ENCODE measurements at places on chromosomes 7 and 10. TPM values are rescaled to one million over a fixed set of nuclear protein-coding genes. Genes with fewer than 3 reads are reported as not detected.

- DNase-seq, result no peak
These were observed 116.5 kb downstream of the MARCHF5 start for GRCh38 chr10:92407305-92408016.

DNA sequence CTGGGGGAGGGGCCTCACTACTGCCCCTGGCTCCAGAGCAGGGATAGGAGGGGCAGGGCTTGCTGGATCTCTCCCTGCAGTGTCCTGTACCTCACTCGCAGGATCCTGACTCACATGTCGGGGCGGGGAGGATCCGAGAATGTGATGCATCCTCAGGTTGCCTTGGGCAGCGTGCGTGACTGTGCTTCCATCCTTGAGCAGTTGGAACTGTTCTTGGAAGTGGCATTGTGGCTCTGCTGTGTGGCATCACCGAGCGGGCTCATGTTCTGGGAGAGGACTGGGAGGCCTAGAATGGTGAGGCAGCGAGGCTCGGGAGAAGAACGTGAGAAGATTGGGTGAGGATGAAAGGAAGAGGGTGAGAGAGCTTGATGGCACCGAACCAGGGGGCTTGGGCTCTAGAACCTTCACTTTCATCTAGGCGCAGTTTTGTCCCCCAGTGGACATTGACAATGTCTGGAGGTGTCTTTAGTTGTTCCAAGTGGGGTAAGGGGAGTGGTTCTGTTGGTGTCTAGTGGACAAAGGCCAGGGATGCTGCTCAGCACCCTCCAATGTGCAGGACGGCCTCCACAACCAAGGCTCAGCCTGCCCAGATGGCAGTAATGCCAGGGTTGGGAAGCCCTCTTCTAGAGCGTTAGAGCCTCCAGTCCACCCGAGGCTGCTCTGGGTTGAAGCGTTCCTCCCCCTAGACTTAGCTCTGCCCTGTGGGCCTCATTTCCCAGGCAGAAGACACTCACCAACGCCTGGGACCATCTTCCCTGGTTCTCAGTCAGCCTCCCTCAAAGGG is 8.4 kb downstream of the RARRES2 start:
- no peak for DNase-seq

ERVW-1 gene
- not detected for total RNA-seq

DNA sequence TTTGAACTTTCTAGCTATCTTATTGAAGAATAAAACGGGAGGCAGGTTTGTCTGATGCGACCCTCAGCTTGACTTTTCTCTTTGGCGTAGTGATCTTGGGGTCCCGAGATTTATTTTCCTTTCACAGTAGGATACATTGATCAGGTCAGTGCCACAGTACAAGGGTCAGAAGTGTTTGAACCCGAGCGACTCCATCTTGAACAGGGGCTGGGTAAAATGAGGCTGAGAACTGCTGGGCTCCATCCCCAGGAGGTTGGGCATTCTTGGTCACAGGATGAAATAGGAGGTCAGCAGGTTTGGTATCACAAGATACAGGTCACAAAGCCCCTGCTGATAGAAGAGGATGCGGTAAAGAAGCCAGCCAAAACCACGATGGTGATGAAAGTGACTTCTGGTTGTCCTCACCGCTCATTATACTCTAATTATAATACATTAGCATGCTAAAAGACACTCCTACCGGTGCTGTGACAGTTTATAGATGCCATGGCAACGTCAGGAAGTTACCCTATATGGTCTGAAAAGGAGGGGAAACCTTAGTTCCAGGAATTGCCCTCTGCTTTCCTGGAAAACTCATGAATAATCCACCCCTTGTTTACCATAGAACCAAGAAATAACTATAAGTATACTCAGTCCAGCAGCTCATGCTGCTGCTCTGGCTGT is 3.0 kb upstream of the TECPR1 start:
- DNase-seq, result no peak
